Central memory CD8-positive, alpha-beta T cell (primary cell): ENCODE measurements at places on chromosomes 1 and 21.

DNA sequence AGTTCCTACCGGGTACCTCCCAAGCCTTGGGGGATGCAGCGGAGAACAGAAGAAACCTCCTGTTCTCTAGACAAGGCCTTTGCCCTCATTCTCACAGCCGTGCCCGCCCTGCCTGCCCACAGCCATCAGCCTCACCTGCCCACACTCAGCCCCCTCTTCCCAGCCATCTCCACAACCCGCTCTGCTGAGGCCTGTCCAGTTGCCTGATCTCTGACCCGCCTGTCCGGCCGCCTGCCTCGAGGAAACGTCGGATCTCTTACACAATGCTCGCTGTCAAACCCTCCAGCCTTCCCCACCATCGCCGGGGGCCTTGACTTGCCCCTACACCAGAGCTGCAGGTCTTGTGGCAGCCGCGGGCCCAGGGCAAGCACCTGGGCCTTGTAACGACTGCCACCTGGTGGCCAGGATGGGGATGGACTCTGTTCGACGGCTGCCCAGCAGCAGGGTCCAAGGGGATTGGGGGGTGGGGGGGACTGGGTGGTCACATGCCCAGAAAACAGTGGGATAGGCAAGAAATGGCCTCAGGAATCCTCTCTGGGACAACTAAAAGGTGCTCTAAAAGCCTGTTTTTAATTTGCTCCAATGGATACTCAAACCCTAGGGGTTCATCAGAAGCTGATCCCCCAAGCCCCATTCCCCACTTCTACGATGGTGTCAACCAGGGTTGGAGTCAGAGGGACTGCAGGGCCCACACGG, 31.0 kb downstream of the SLC45A1 start:
- DNase-seq = peak; percentile 51

GRCh38 chr1:110505596-110505995, 13.4 kb downstream of the KCNA10 start:
- DNase-seq = no peak

- DNase-seq = no peak
Observed at GRCh38 chr1:85372683-85373377, 92.1 kb downstream of the DDAH1 start.

DNA sequence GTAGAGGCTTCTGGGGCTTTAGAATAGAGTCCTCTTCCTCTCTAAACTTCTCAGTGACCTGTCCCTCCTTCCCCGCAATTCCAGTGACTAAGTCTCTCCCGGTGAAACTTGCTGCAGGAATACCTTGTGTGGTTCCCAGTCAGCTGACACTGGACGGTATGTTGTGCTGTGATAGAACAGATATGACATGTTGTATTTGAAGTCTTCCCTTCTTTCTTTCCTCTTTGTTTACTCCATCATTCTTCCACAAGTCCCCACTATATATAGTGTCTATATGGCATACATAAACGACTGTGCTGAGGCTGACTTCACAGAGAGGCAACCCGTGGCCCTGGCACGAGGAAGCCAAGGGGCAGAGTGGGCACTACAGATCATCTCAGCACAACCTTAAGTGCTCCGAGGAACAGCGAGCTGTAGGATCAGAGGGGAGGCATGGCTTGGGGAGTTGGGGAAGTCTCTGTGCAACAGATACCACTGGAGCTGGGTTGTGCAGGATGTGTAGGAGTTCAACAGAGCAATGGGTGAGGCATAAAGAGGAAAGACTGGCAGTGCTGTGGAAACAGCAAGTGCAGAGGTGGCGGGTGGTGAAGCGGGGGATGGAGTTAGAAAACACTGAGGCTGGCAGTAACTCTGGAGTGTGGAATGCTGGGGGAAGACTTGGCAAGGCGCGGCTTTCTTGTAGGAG, 237.8 kb downstream of the TRABD2B start:
- DNase-seq = no peak

GRCh38 chr1:167703557-167703956, 18.2 kb upstream of the MPZL1 start:
- DNase-seq = no peak

DNA sequence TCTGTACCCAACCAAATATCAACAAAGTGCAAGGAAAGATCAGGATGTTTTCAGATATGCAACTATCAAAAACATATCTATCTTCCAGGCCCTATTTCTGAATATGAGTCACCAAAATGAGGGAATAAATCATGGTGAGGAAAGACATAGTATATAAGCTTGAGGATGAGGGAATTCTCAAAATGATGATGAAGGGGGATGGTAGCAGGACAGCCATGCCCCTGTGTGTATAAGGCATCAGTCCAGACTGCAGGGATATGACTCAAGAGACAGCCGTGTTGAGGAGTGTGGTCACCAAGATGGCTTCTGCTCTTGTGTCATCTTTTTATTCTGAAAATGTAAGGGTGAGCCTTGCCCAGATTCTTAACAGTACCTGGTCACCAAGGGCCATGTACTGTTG, 4.4 kb upstream of the WDR64 start:
- DNase-seq = no peak

GRCh38 chr1:93715529-93716126, 34.0 kb upstream of the BCAR3 start:
- no peak for DNase-seq

DNA sequence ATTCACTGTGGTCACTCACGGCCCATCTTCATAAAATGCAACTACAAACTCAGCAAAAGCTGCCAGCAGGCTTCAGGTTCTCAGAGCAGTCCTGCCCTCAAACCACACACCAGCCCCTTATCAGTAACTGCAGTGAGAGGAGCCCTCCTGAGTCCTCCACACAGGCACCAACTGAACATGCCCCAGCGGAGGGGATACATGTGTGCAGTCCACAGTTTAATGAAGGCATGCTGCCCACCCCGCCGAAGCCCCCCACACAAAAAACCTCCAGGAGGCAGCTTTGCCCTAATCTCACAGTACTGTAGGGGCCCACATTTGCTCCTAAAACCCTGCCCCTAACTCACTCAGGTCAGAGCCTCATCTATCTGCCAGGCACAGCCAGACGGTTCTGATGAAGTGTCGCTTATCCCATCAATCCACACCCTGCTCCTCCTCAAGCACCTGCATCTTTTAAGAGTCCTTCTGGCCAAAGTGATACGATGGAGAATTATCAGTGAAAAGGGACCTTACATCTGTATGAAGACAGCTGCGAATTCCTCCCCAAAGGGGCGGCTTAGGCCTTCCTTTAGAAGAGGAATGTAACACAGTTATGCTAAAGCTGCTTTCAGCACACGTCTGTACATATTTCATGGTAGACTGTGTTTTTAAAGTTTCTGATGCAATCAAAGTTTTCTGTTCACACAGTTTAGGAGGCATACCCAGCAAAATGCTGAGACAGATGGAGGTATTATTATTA, 3.5 kb downstream of the ABCB10 start:
- DNase-seq = no peak

GRCh38 chr21:39332175-39332574, 16.7 kb downstream of the HMGN1 start:
- DNase-seq = no peak

GRCh38 chr1:152325111-152325510, at the start of gene FLG:
TSS of gene FLG (minus strand) at chr1:152325239. CDS start at chr1:152315456, 9,783 bp downstream.
- DNase-seq = no peak

DNA sequence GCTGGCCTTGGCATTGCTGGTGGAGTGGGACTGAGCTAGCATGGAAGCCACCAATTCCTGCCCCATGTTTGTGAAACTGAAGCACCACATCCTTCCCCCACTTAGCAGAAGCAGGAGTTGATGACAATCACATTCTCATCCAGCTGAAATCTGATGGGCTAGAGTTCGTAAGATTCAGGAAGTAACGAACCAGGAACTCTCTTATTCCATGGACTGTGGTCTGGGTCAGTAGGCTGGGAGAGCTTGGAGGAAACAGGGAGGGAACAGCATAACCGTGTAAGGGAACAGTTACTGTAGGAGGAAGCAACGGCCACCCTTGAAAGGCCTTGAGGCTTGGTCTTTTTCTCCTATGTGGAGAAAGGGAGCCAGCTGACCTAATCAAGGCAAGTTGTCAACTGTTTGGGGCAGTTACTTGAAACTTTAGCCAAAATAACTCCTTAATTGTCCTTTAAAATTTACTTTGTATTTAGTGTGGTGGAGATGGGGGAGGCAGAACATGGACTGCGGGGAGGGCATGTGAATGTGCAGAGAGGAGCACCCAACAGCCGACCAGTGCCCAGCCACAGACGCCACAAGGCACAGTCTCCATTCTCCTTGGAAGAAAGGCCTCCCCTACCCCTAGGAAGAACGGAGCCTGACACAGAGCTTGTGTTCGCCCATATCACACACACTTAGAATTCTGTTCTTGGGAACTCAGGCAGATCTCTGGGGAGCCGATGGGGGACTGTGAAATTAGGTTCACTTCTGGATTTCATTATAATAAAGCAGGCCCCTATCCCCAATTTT, 2.0 kb upstream of the COQ8A start:
- no peak for DNase-seq

DNA sequence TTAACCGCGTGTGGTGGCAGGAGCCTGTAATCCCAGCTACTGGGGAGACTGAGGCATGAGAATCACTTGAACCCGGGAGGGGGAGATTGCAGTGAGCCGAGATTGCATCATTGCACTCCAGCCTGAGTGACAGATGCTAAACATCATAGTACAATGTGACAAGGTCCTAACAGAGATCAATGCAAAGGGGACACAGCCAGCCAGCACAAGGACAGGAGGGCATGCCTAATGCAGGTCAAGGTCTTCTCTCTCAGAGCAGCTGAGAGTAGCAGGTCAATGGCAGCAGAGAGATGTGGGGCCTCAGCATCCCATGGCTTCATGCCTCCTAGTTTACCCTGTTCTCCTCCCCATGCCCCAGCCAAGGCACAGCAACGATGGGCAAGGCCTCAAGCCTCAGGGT, 3.0 kb upstream of the SMIM11 start:
- DNase-seq = no peak

DNA sequence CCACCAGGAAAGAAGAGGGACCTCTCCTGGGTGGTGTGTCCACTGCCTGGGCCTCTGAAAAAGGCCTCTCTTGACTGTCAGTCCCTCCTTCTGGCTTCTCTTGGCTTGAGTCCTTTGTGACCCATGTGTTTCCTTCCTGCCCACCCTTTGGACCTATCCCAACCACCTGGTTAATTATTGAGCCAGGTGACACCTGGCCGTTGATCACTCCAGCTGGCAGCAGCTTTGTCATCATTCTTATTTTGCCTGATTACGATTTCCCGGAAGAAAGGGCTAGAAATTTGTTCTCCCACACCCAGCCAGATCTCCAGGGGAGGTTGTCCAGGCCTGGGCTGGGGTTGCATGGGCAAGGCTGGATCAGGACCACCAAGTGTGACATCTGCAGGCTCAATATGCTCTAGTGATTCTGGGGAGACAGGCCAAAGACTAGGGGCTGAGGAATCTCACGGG, 24.8 kb downstream of the CSF1 start:
- DNase-seq = no peak

- no peak for DNase-seq
Observed at GRCh38 chr1:221230605-221231004, 351.4 kb downstream of the HLX start.

GRCh38 chr1:208616776-208617175, 372.6 kb upstream of the PLXNA2 start:
- DNase-seq = no peak

DNA sequence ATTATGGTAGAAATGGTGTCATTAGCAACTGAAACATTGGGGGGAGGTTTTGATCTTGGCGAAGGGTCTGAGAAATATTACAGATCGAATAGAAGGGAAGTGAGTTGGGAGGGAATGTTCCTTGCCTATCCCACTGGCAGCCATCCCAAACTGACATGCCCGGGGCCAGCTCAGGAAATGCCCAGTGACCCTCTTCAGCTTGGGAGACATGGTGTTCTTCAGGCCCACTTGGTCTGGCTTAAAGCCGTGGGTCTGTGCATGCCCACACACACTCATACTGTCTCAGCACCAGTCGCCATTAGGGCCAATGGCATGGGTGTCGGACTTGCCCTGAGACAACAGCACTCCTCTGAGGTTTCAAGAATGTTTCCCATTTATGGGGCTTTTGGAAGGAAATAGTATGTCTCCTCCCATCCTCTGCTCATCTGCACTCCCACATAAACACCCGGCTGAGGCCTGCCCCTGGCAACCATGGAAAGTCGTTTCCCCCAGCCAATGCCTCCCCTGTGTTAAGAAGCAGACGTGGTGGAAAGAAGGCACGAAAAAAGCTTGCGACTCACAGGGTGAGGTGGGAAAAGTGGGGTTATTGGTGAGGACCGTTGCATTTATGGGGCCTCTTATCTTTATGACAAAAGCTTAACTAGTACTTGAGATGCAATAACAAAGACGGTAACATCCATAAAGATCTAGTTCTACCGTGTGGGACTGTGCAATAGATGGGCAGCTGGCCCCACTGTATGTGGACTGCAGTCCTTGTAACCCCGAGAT, 2.0 kb downstream of the RNF186 start:
- DNase-seq = no peak

- DNase-seq = no peak
Observed at GRCh38 chr1:186178426-186179043, 196.5 kb downstream of the TPR start.

DNA sequence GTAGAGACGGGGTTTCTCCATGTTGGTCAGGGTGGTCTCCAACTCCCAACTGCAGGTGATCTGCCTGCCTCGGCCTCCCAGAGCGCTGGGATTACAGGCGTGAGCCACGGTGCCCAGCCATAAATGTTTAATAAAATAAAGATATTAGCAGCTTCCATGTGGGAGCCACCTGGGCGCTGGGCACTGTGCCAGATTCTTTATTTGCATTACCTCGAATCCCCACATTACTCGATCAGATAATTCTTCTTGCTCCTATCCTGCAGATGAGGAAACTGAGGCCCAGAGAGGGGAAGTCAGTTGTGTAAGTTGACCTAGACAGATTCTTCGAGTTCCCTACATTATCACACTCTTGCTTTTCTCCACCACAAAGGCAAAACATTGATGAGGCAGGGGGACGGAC, 24.9 kb upstream of the TENT5B start:
- DNase-seq = no peak

- no peak for DNase-seq
Observed at GRCh38 chr1:162033428-162033827, 9.8 kb upstream of the OLFML2B start.

DNA sequence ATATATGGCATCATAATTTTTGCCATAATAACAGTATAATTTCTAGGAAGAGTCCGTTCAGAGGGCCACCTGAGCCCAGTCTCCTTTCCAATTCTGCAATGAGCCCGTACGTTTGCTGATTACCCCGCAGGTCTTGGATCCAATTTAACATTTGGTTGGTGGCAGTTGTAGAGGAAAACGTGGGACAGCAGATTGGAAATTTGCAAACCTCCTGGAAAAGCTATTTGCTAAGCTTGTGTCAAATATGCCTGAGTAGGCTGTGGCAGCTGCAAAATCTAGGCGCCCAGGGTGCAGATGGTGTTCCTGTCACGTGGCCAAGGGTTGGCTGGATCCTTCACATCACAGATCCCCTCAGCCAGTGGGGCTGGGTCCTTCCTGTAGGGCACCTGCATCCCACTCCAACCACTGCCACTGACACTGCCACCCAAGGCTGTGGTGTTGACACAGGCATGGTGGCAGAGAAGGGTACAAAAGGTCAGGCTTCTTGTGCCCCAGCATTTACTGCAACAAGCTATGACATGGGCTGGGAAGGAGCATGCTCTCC, 174.8 kb upstream of the SYT6 start:
- no peak for DNase-seq

DNA sequence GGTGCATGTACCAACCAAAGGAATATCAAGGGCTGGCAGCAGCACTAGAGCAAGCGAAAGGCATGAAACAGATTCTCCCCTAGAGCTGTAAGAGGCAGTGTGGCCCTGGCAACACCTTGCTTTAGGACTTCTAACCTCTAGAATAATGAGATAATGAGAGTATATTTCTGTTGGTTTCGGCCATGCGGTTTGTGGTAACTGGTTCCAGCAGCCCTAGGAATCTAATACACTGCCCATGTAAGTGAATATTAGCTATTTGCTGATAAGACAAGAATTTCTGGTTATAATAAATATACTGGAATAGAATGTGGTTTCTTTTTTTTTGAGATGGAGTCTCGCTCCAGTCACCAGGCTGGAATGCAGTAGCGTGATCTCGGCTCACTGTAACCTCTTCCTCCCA, 199.4 kb downstream of the GABPA start:
- DNase-seq = no peak
